ENCODE measurements at places on chromosomes 2 and 18.
A peak's percentile ranks its signal among the peaks of the same experiment; 100 is the strongest.

- no peak for DNase-seq
Observed at GRCh38 chr2:122105877-122106206, 350.4 kb downstream of the TSN start.

- no peak for DNase-seq
Observed at GRCh38 chr2:176793792-176794191, 418.8 kb upstream of the HNRNPA3 start.

DNA sequence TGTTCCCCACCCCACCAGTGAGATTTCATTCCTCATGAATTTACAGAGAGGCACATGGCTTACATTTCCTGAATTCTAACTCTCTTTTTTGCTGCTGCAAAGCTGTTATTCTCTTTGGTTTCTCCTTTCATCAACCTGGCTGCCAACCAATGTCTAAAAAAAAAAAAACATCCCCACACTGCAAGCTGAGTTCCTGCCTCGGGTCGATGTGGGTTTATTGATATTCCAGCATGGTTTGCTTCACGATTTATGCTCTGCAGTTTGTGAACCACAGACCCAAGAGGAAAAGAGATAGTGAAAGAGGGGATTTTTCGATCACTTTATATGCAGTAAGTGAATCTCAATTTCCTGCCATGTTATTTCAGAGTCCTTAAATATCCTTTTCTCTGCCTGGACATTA is 363.6 kb downstream of the LPIN1 start:
- no peak for DNase-seq

DNA sequence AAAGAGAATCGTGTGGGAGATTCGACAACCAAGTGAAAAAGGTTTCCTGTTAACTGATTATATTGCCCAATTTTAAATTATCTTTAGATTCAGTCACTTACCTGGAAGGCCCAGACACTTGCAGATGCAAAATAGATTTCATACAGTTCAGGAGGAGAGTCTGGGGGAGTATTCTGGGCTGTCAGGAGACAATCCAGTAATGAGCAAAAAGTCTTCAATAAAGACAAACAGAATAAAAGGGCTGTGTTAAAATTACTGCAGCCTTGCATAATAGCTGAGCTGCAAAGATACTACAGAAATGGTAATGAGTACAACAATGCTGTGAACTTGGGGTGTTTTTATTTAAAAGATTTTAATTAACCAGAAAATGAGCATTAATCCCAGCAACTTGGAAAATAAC is 303.6 kb downstream of the SP3 start:
- DNase-seq = no peak

DNA sequence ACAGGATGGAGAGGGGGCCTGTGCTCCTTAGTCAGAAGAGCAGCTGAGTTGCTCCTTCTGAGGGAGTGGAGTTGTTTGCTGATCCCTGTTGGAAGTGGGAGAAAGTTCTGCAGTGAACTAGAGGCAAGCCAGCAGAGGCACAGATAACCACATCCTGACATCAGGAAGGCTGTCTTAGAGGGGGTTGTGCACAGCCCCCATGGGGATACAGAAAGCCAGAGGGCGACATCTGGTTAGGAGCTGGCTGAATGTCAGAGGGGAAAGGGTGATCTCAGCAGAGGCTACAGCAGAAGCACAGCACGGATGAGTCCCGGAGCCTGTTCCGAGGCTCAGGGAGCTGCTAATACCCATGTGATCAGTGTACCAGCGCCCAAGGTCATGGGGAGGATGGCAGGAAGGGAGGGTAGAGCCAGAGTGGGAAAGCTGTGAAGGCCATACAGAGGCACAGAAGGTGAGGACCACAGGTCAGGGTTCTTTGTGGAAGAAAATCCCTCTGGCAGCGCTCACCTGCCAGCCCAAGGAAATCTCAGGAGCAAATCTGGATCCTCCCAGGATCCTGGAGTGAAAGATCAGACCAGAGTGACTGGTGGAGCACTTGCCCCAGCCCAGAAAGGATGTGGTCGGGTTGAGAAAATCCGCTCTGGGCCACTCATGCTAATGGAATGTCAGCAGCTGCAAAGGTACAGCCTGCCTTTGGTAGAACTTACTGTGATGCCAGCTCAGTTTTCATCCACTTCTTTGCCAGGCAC is 111.8 kb downstream of the STPG4 start:
- DNase-seq = peak; percentile 63

DNA sequence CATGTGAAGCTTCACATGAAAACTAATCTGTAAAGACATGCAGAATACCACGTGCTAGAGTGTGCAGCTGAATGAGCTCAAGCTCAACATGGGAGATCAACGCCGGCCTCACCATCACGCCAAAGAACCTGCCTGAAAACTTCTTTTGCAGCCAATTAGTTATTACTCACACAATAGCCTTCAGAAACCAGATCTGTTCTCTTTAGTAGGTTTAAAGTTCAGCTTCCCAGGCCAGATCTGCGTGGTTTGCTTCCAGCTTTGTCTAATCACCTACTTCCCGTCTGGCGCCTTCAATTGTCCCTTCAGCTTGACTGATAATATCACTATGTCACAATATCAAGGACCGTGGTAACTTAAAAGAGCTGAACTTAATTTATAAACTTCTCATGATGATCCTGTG is 68.0 kb upstream of the ZNF236 start:
- no peak for DNase-seq

DNA sequence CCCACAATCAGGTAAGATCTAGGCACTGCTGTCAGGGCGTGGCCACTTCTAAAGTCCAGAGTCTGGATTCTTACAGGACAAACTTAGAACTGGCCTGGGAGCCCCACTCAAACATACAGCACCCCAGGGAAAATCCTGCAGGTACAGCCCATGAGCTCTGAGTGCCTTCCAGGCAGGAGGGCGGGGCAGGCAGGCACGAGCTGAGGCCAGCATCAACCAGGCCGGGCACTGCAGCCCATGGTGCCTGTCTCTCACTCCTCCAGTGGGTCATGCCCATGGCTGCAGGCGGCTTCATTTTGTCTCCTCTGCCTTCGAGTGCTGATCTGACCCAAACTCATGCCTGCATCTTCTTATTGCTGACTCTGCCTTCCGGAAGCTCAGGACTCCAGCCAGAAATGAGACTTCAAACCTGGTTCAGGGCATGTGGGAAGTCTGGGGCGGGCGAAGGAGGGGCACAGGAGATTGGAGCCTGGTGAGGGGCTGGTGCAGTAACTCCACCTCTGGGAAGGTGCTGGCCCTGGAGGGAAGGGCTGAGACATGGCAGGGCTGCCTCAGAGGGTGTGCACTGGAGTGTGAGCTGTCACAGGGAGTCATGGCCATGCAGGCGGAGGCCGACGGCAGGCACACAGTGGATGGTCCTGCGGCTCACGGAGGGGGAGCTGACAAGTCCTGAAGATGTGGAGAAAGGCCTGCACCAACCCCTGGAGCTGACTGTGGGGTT is 40.5 kb downstream of the HS6ST1 start:
- DNase-seq = no peak

DNA sequence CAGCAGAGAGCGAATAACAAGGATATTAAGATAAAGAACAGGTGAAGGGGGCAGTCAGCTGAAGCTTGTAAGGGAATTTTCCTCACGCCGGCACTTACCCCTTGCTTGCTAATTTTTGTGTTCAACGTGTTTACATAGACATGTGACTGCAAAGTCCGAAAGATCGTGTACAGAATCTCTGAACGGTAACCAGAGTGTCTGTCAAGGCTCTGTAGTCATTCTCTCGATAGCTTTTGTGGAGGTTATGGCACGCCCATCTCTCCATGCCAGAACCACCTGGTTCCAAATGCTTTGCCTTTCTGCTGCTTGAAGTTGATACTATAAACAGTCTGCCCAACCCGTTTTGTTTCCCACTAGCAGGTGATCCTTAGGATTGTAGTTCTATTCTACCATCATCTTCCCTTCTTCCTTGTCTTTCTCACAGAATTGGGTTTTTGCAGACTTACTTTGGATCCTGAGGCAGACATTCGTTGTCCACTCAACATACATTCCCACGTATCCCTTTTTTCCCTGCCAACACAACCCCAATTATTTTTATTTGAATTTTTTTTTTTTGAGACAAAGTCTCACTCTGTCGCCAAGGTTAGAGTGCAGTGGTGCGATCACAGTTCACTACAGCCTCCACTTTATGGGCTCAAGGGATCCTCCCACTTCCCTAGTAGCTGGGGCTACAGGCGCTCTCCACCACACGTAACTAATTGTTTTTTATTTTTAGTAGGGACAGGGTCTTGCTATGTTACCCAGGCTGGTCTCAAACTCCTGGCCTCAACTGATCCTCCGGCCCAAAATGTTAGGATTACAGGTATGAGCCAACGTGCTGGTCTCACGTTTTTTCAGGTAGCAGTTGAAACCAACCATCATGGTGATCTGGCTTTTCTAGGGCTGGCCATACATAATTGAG is 1.3 kb upstream of the USP34 start:
- DNase-seq = no peak

DNA sequence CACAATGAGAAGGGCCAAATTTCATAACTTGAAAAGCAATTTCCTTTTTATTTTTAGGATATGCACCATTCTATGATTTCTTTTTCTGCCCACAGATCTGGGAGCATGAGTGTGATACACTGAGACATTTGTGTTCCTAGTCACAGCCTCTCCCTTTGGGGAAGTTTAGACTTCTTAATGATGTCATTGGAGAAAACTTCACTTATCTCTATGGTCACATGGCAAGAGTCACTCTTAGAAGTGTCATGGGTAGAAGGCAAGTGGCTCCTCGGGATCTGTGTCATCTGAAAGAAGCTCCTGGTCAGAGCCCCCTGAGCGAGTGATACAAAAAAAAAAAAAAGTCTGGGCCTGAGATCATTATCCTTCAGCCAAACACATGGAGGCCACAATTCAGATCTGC is 62.5 kb upstream of the LGALSL start:
- DNase-seq = no peak

DNA sequence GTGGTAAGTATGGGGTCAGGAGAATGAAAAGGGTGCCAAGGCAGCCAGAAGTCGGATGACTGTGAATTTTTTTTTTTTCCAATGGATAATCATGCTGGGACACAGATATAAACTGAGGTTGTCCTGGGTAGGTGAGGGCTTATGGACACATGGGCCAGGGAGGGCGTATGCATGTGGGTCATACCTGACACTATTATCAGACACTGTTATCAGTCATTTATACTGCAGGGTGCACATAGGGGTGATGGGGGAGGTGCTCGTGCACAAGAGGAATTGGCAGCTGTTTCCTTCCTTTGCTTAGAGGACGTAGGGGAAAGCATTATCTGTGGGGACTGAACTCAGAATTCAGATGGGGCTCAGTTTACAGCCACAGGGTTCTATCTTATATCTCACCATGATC is 10.1 kb downstream of the CTIF start:
- no peak for DNase-seq

DNA sequence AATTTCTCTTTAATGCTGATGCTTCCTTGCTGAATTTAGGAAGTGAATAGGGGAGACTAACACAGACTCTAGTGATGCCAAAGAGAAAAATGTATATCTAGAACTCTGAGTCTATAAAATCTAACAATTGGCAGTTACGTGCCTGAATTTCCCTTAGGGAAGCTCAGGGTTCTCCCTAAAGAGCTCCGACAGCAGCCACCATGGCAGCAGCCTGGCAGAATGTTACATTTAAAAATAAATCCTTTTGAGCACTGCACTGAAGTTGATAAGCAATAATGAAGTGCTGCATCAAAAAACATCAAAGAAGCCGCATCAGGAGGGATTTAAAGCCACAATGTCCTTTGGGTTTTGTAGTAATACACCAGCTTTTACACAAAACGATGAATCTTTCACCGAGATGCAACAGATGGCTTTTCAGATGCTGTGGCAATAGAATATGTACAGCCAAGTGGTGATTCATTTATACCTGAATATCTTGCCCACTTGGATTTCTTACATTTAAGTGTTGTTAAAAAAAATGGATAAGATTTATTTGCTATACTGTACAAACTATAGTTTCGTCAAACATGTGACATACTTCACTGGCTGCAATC is 291.2 kb upstream of the SESTD1 start:
- no peak for DNase-seq

DNA sequence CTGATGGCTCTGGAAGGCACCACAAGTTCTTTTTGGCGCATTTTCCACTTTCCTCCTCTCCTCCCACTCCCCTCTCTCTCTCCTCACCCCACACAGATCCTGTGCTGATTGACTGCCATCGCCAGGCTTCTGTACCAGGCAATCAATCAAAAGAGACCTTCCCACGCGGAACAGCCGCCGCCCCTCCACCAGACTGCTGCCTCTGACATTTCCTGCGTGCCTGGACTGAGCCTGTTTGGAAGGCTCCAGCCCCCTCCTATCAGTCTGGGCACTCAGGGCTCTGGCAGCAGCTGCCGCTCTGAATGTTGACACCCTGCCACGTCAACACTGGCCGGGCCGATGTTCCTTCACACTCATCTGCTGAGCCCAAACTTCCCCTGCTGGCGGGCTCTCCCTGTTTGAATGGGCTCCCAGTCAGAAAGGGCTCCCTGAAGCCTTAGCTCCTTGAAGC is 467.7 kb downstream of the EPHA4 start:
- no peak for DNase-seq

DNA sequence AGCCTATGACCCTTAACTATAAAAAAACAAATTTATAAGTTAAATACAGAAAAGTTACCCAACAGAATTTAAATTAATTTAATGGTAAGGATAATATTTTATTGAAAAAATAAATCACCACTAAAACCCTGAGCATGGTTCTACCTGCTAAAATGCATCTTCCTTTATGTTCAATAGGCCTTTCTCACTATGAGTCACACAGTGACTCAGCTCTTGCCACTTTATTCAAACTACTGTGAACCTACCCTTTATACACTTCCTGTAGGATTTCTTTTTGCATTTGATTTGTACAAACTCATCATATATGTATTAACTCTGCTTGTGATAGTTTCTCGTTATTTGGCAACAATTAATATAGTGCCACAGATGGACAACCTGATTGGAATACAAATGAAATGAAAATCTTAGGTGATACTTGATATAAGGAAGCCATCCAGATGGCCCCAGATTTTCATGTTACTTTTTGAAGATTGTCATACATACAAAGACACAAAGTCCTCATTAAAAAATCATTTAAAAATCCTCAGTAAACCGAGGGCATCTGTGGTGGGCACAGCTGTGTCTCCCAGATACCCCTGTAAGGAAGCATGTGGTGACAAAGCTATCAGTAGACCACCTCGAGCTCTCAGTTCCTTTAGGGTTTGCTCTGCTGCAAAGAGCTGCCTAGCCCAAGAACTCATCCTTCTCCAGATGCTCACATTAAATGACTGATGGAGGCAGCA is 55.2 kb upstream of the COBLL1 start:
- no peak for DNase-seq

- DNase-seq = peak; percentile 64
Observed at GRCh38 chr18:68778280-68778886, 19.5 kb upstream of the CCDC102B start.

DNA sequence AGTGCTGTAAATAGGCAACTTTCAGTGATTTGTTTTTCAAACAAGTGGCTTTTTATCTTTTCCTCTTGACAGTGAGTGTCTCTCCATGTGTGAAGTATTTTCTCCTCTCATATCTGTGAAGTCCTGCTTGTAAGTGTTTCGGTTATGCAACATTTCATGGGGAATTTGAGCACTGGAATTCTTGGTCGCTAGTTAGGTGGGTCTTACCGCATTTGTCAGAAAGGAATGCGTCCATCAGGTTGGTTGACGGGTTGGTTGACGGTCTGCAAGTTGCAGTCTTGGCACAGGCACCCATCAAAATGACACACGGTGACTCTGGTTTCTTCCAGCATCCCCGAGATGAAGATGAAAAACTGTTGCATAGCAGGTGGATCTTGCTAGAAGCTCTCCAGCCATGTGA is 109.8 kb downstream of the AGAP1 start:
- DNase-seq = no peak

Measured in AG09319 (cell line).